ENCODE measurements at places on chromosomes 7 and 10.

DNA sequence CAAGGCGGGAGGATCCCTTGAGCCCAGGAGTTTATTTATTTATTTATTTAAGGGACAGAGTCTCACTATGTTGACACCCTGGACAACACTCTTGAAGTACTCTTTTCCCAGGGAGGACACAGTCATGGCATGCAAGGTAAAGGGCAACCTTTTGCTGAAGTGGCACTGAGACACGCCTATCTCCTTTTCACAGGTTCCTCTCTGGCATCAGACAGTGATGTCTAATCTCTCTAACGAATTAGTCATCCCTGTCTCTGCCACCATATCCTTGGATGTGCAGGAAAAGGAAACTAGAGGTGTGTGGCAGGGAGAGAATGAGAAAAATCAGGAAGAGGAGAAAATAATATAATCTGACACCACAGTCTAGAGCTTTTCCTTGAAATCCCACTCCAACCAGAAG lies 19.5 kb downstream of the CPVL start:
- DNase-seq, result no peak

- DNase-seq, result no peak
Measured at GRCh38 chr7:45073031-45073785, 15.6 kb downstream of the NACAD start.

GRCh38 chr7:22137466-22137865 lies 191.8 kb upstream of the CDCA7L start:
- no peak for DNase-seq

GRCh38 chr7:151764056-151764920 lies 112.6 kb downstream of the PRKAG2 start:
- DNase-seq, result no peak

GRCh38 chr10:97427571-97428179 lies 1.7 kb downstream of the PGAM1 start:
- DNase-seq, result peak; percentile 85

Data from activated CD4-positive, alpha-beta T cell treated with anti-CD3 and anti-CD28 coated beads, Interleukin-10, Interleukin-2, amounts not matched to agents 100 ng/mL and 50 ng/mL, durations not matched to agents 16 hours and 8 hours (primary cell).